ENCODE measurements at places on chromosomes 4 and X.

DNA sequence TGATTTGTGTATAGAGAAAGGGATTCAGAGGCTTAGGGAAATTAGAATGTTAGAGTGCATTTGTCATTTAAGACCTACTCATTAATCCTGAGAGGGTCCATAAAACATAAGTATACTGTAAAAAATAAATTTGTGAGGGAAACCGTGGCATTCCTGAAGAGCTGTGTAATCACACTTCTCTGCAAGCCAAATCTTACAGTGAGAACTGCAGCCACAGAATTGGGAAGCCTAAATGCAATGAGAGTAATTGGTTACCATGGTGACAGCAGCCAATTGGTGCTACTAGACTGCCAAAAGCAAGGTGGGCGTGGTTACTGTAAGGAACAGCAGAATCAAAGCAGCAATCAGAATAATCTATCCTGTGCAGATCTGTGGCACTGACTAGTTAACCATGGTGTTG is 345.2 kb upstream of the GRID2 start:
- no peak for DNase-seq

GRCh38 chr4:79574741-79575451 is 166.9 kb upstream of the GK2 start:
- DNase-seq, result no peak

DNA sequence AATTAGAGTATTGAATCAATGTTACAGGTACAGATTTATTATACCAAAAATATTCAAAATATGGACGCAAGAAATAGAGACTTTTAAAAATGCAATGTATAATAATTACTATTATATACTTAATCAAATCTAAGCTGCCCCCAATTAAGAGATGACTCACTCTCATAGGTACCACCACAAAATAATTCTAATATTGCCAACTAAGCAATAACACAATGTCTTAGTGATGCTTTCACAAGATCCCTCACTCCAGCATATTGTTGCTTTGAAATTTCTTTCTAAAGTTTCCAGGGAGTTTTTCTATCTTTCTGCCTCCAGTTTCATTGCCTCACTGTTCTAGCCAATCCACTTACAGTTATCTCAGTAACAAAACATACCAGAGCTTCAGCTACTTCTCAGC is 270.0 kb upstream of the PABPC4L start:
- DNase-seq, result no peak

GRCh38 chr4:70392057-70392776 is 5.5 kb upstream of the OPRPN start:
- DNase-seq, result no peak

- DNase-seq, result no peak
Measured at GRCh38 chr4:23837371-23837770, 52.5 kb downstream of the PPARGC1A start.

DNA sequence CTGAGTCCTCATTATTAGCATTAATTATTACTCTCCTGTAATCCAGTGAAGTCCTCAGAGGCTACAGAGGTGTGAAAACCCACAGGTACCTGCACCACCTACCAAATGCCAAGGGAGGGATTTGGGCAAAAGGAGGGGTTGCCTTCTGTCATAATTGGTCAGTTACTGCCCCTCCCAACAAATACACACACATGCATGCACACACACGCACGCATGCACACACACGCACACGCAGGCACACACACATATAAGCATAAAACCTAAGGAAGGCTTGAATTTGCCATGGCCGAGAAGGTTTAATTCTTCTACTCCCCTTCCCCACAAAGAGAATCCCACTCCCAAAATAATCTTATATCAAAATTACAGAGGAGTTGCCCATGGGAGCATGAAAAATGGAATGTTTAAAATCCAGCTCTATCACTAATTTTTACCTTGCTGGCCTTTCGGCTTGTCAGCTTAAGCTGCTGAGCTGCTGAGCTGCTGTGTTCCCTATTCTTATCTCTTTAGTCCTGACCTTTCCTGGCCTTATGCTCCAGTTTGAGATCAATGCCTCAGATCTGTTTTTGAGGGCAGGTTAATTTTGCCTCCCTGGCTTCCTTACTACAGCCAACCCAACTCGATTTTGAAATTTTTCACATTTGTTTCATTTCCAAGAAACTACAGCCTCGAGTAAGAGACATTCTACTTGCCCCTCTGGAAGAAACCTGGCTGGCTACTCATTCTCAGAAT is 95.0 kb downstream of the CAMK2D start:
- no peak for DNase-seq

DNA sequence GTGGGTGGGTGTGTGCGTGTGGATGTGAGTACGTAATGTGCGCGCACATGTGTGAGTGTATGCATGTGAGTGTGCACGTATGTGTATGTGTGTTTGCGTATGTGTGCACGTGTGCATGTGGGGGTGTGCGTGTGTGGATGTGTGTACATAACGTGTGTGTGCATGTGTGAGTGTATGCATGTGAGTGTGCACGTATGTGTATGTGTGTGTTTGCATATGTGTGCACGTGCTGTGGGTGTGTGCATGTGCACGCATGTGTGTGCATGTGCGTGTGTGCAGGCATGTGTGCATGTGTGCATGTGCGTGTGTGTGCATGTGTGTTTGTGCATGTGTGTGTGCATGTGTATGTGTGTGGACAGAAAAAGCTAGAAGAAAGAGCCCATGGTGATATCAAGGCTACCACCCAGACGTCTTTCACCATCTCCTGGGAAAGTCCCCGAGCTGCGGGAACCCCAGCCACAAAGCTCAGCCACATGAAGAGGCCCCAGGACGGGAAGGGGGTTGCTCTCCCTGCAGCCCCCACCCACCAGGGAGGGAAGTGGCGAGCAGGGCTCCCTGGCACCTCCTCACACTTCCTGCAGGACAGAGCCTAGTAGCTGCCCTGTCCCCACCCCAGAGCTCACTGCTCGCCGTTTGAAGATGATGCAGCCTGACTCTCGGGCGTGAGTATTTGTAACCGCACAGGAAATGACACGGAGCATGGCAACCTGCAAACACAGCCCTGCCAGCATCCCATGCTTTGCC is 108.3 kb downstream of the DCTD start:
- peak; percentile 74 for DNase-seq

GRCh38 chr4:139768896-139769295 is 103.3 kb downstream of the MGST2 start:
- DNase-seq, result no peak

DNA sequence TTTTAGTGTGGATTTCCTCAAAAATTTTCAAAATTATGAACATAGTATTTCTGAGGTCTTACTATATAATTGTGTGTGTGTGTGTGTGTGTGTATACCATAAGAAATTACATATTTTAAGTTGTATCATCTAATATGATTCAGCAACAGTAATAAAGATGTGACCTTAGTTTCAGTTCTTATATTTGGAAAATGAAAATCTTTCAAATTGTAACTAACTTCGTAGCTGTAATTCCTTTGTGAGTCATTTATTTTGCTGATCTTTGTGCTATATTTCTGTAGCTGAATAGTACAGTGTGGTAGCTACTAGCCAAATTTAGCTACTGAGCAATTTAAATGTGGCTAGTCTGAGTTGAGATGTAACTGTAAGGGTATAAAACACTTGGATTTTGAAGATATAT is 116.4 kb downstream of the RAP1GDS1 start:
- no peak for DNase-seq

GRCh38 chr4:177246641-177247584 is 62.8 kb upstream of the NEIL3 start:
- DNase-seq, result no peak

- no peak for DNase-seq
Measured at GRCh38 chrX:63283348-63283747, 67.8 kb downstream of the SPIN4 start.
